ENCODE measurements at places on chromosomes 5 and 9.

DNA sequence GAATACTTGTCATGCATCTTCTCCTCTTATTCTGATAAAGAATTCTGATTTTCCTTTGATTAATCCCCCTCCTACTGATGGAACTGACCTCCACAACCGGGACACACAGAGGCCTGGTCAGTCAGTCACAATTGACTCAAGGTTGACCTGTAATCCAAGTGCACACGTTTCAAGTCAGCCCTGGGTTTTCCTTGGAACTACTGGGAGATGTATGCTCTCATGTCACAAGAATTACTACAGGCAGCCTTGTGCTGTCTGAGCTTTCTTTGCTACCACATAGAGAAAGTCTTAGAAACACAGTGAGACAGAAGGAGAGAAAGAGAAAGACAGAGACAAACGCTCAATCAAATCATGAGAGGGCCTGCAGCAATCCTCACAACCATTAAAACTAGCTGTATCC is 345.8 kb downstream of the PDE4D start:
- DNase-seq, result no peak

GRCh38 chr9:101427957-101428655 is 7.5 kb downstream of the ALDOB start:
- no peak for DNase-seq

GRCh38 chr5:107605596-107606125 is 65.1 kb downstream of the EFNA5 start:
- no peak for DNase-seq

DNA sequence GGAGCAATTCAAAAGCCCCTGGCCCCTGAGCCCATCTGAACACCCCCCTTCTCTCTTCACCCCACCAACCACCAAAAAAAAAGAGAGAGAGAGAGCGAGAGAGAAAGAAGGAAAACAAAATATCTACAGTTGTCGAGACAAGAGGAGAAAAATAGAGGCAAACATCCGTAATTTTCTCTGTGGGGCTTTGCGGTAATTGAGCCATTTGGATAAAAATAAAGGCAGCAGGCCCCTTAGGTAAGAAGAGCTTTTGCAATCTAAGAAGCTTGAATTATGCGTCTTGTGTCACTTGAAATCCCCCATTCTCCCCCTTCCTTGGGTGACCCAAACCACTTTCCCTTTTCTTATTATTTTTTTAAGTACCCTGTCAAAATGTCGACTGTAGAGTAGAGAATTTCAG is 35.5 kb upstream of the FUBP3 start:
- no peak for DNase-seq

GRCh38 chr5:18099261-18099660 is 465.0 kb downstream of the TAF11L14 start:
- no peak for DNase-seq

DNA sequence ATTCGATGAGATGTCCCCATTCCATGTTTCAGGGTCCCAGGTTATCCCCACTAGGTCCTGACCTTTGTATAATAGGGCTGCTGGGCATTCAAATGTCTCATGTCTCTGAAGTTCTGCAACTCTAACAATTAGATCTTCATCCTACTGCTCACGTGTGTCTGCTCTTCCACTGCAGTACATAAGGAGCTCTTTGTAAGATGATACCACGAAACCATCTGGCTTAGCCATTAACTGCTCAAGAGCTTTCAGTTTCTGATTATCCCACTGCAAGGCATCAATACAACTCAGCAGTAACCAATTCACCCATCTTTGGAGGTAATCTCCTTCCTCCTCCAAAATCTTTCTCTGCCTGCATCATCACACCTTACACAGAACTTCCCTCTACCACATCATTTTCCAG is 49.9 kb upstream of the PPP2CA start:
- no peak for DNase-seq

DNA sequence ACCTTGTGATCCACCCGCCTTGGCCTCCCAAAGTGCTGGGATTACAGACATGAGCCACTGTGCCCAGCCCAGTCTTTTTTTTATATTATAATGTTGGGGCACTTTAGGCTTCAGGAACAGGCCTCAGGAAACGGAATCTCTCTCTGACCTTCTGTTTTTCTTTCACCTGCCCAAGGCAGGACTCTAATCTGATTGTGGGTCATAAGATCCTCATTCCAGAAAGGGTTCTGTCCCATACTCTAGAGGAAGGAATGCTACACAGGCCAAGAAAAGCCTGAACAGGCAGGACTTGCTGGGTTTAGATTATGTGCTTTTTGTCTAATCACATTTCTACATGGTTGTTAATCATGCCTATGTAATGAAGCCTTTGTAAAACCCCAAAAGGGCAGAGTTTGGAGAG is 1.8 kb upstream of the CCL28 start:
- no peak for DNase-seq

DNA sequence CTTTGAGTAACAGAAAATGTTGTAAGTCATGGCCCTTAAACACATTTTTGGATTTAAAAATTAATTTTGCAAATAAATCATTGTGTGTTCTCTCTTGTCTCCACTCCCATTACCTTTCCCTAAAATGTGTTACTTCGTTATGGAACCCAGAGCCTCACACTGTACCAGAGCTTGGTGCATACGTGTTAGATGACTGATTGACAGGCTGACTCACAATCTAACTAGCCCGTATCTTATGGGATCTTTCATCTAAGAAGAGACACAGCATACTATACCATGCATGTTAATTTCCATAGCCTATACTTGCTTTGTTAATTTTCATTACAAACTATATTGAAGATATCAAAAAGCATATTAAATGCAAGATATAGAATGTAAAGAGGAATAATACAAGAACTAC is 87.1 kb downstream of the SPRY4 start:
- DNase-seq, result no peak

DNA sequence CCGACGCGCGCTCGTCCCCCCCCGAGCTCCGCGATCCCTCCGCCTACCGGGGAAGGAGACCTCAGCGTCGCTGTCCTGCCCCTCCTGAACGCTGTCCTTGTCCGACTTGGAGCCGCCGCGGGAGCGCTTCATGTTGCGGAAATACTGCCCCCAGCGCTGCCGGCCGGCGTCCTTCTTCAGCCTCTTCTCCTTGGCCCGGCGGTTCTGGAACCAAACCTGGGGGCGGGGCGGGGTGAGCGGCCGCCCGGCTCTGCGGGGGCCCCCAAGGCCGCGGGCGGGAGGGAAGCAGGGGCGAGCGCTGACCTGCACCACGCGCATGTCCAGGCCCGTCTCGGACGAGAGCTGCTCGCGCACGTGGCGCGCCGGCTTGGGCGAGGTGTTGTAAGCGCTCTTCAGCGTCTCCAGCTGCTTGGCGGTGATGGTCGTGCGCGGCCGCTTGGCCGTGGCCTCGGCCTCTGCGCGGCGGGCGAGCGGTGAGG is 6.3 kb downstream of the LHX3 start:
- DNase-seq, result no peak

GRCh38 chr5:16844952-16845351 is 91.1 kb downstream of the MYO10 start:
- no peak for DNase-seq

DNA sequence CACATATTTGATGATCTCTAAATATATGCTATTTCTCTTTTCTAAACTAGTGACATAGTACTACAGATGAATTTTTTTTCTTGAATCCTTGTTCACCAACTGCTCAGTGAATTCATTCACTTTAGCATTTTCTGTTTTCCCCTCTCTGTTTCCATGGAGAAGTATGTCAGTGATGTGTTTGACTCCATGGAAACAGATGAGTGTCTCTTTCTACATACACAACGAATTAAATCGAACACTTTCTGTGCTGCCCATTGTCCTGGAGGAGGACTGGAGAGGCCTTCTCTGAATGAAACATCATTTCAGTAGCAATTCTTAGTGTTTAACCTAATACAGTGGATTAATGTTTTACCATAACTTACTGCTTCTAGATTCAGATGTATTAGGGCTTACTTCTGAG is 9.5 kb downstream of the INVS start:
- DNase-seq, result no peak

- no peak for DNase-seq
Measured at GRCh38 chr9:123586275-123586674, 230.3 kb downstream of the CRB2 start.

DNA sequence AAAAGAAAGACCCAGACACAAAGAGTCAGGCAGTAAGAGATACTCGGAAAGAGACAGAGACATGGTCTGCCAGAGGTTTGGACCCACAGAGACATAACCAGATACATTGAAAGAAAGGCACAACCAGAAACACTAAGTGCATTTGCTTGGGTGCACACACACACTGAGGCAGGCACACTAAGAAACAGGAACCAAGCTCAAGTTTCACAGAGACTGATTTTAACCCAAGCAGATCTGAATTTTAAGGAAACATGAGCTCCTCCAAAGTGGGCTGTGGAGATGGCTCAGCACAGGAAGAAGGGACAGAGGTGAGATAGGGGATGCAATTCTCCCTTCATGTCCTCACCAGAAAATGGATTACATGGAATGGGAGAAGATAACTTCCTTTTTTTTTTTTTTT is 9.5 kb downstream of the AQP3 start:
- DNase-seq, result no peak

DNA sequence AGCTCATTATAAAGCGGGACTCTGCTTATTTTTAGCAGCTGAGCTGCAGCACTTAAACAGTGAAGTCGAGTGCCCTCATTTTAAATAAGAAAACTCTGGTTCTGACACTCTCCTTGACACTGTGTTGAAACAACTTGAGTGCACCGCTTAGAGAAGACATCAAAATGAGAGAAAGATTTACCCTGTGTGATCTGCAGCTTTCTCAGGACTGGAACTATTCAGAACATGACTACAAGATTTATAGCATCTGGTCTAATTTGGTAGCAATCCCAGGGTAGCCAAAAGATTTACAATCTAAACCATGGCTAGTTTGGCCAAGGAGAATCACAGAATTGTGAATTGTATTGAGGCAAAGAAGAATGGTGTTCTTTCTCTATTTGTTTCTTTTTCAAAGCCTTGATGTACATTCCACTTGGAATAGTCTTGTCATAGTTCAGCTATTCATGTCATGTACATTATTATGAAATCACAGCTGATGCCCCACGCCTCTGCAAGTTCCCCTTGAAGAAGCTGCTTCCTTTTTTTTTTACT is 38.7 kb downstream of the PLEKHG4B start:
- no peak for DNase-seq

DNA sequence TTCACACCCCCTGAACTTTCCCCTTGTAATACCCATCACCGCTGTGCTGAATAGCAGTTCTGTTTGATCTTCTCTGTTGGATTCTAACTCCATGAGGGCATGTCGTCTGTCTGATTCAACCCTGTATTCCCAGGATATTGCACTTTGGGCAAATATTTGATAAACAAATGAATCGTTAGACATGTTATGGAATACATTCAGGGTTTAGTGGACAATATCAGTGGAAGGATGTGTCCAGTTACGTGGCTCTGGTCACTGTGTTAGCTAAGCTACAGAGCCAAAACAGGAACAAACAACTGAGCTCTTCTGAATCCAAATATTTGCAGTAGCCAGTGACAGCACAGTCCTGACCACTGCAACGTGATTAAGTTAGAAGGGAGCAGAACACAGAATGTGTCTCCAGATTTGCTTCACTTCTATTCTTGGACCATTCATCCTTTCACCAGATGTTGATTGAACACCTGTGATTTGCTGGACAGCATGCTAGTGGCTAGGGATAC is 13.2 kb downstream of the ANGPTL2 start:
- DNase-seq, result no peak

DNA sequence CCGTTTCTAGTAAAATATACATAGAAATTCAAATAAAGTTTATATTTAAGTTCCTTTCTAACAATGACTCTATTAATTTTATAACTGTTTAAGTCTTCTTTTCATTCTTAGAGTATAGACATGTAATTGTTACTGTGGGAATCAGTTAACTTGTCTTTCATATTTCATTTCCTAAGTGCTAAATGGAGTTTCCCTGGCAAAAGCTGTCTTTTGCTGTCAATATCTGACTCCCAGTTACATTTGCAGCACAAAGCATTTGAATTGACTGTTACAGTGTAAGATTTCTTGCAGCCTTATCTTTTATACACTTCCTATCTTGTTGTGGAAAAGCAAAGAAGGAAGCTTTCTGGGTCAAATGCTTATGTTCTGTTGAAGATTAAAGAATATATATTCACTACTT is 1026.3 kb downstream of the CDH9 start:
- no peak for DNase-seq

DNA sequence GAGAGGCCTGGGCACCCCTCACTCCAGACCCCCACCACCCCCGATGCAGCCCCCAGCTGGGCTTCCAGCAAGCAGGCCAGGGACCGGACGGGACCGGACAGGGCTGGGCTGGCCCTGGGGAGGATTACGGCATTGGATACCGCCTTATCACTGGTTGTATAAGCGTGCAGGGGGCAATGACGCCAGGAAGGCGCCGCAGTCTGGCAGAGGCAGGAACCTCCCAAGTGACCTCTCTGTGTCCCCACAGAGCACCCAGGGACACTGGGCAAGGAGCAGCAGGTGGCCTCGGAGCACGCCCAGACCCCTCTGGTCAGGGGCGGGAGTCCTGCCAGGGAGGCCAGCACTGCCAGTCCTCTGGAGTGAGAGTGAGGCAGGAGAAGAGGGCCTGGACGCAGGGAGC is 723 bp upstream of the LCN15 start:
- no peak for DNase-seq

GRCh38 chr5:93810780-93811179 is 69.4 kb upstream of the POU5F2 start:
- DNase-seq, result no peak

- no peak for DNase-seq
Measured at GRCh38 chr5:35438786-35439185, 178.9 kb upstream of the SPEF2 start.

DNA sequence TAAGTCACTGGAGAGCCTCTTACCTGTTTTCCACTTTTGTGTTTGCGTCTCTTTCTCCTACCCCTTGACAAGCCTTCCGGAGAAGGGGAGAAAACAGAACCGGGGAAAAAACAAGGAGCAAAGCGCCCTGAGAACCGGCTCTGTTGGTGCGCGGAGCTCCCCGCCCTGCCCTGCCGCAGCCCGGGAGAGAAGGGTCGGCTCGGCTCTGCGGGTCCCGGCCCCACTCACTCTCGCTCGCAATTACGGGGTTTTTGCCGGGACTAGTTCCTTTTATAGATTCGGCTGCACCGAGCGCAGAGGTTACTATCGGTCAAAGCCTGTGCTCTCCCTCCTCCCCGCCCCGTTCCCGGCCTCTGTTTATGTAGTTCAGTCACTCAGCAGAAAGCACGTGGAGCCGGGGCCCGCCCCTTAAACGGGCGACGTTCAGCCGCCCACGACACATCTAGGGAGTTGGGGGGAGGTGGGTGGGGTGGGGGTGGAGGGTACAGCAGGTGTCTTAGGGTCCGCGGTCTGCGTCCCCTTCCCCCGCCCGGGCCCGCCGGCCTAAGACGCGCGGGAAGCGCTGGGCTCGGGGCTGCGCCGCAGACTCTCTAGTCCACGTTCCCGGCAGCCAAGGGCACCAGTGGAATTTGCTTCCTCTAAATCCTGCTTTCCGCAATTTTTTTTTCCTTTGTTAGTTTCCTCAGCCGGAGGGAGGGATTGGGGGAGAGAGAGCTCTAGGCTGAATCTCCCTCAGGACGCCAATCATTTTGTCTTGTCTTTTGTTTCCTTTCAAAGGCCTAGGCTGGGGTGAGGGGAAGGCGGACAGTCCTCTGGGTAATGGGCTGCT is at the start of gene ABCA1:
ABCA1 (minus strand) TSS at position 244 of the 829 bp plus-strand sequence. CDS start 24,476 bp downstream, outside the sequence.
- DNase-seq, result peak; percentile 40

- no peak for DNase-seq
Measured at GRCh38 chr5:53425687-53426511, 54.5 kb upstream of the FST start.
